ENCODE measurements at places on chromosomes 1 and 21.

DNA sequence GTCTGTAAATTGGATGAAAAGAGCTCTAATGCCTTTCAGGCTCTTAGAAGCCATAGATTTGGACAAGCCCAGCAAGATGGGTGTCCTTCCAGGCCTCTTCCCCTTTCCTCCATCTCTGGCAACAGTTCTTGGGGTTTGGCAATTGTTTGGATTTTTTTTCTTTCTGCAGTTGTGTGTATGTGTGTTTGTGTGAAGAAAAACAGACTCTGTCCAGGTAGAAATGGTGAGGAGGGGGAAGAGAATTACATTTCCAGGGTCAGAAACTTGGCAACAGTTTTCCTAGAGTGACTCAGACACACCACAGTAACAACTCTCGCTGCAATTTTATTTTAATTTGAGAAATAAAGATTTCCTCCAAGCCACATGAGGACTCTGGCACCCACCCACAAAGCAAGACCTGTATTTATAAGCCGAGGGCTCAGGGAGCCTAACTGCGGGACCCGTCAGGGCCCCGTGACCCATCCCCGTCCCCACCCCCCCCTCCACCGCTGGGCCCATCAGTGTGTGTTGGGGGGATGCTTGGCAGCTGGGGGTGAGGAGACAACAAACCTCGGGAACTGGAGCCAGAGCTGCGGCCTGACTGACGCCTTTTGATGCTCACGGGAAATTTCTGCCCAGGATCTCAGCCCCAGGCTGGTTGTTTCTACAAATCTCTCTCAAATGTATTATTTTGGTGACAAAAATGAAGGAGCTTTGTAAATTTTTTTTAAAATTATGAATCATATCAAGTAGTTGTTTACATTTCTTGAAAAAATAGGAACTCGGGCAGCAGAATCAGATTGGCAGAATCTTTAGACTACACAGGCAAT is 4.4 kb downstream of the TMEM200B start:
- no peak for DNase-seq

DNA sequence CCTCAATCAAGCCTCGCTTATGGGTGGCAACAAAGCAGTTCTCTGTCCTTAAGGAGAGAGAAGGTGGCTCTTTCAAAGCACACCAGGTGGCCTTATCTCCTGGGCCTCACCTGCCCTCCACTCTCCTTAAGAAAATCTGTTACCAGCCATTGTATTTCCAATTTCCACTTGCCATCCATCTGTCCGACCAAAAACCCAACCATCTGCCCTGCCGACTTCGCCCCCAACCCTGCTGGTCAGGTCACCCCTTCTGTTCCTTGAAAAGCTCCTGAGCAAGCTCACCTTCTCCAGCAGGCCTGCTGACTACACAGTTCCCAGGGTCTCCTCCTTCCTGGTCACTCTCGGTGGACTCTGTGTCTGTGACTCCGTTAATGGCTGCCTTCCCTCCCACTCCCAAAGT is 619 bp upstream of the IGFN1 start:
- no peak for DNase-seq

DNA sequence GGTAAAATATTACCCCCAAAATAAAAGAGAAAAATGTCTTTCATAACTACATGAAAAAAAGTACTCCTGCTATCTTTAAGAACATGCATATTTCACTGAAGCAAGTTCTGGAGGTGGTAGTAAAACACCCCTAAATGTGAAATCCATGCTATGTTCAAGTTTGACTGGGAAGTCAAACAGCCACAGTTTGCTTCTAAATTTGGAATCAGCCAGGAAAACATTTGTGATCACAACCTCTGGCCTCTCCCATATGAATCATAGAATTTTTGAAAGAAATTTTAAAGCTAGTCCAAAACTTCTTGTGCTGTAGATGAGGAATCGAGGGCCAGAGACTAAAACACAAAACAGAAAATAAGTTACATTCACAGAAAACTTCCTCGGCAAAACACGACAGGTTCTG is 6.6 kb downstream of the SORT1 start:
- DNase-seq, result no peak

DNA sequence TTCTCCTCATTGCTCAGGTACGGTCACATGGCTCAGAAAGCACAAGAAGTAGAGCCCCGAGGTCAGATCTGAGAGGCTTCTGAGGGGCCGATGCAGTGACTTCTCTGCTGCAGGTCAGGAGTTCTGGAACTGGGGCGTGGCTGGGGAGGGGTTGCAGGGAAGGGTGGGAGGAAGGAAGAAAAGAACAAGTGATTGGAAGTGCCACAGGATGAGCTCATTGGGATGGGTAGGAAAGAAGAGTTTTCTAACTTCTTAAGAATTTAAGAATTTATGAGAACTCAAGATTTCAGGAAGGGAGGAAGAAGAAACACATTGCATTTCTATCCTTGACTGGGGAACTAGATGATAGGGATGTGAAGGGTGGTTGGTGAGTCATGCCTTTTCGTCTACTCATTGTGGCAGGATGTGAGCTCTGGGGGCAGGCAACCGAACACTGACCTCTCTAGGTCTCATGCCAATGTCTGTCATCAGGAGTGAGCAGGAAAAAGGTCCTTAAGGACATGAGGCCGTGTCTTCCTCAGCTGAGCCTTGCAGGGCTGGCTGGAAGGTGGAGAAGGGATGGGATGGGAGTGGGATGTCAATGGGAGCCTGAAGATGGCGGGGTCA is 497 bp downstream of the FCRLB start:
- no peak for DNase-seq

DNA sequence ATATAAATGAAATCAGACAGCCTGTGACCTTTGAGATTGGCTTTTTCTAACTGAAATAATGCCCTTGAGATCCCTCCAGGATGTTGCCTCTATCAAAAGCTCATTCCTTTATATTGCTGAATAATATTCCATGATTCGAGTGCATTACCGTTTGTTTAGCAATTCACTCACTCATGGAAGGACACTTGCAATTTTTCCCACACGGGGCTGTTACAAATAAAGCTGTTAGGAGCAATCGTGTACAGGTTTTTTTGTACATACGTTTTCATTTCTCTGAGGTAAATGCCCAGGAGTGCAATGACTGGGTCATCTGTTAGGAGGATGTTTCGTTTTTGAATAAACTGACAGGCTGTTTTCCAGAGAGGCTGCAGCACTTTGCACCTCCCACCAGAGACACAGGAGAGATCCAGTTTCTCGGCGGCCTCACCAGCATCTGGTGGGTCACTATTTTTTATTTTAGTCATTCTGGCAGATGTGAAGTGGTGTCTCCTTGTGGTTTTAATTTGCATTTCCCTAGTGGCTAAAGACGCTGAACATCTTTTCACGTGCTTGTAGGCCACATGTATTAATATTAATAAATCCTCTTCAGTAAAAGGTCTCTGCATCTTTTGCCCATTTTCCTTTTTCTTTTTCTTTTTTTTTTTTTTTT is 11.0 kb downstream of the PRDM15 start:
- no peak for DNase-seq

DNA sequence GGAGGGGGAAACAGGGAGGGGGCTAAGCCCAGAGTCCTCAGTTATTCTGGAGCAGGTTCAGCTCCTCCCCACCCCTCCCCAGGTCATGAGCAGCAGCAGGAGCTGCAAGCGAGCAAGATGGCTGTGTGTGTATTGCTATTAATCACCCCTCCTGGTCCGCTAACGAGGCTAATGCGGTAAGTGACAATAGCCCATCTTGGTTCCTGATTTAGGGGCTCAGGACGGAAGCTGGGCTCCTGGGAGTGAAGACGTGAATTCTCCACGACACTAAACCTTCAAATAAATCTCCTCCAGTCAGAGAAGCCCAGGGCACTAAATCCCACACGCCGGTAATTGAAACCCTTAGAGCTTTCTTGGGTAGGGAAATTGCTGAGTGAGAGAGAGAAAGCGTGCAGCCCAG is 76.1 kb downstream of the TMEM53 start:
- DNase-seq, result no peak

GRCh38 chr1:29166291-29166878 is 15.3 kb downstream of the SRSF4 start:
- DNase-seq, result no peak

- DNase-seq, result no peak
Measured at GRCh38 chr1:24315391-24315790, 3.8 kb upstream of the GRHL3 start.

- DNase-seq, result no peak
Measured at GRCh38 chr1:224719716-224720115, 103.6 kb downstream of the CNIH3 start.

DNA sequence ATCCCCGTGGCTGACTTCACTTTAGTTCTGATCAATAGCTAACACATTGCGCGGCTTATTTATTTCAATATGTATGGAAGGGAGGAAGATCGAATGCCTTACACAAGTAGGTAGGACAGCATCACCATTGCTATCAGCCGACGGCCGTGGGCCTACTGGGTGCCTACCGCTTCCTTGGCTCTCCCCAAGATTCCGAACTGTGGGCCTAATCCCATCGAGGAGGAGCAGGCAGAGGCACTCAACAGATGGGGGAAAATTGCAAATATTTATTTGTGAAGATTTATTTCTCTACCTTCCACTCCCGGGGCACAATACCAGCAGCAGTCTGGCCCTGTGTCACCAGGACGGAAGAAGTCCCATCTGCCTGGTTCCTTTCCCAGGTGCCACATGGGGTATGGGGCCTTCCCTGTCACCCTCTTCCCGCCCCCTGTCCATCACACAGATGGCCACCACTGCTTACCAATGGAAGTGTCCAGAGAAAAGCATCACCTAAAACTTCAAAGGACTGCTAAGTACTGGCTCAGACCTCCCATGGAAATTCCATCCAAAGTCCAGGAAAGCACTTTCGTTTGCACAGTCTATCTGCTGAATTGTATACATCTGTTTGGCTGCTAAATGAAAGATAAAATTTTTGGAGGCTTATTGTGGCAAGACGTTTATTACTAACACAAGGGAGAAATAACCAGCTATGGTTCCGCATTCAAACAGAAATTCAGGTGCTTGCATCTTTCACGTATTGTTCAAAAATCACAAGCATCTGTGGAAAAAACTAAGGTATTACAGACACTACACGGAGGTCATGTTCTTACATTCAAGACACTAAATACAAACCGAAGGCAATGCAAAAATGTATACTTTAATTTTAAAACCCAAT is 11.8 kb downstream of the AGT start:
- no peak for DNase-seq

DNA sequence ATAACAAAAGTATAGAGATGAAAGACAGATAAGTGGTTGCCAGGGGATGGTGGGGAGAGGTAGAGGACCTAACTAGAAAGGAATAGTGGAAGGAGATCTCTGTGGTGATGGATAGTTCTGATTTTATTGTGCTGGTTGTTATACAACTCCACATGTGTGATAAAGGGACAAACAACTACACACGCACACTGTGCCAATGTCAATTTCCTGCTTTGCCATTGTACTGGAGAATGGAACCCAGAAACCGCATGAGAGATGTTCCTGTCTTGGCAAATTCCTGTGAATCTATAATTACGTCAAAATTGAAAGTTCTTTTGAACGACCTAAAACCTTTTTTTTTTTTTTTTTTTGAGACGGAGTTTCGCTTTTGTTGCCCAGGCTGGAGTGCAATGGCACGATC is 11.0 kb downstream of the TNFRSF9 start:
- DNase-seq, result no peak

- DNase-seq, result no peak
Measured at GRCh38 chr1:212484701-212485570, 52.2 kb downstream of the NENF start.

GRCh38 chr21:42143111-42143510 is 72.0 kb downstream of the UMODL1 start:
- DNase-seq, result no peak

DNA sequence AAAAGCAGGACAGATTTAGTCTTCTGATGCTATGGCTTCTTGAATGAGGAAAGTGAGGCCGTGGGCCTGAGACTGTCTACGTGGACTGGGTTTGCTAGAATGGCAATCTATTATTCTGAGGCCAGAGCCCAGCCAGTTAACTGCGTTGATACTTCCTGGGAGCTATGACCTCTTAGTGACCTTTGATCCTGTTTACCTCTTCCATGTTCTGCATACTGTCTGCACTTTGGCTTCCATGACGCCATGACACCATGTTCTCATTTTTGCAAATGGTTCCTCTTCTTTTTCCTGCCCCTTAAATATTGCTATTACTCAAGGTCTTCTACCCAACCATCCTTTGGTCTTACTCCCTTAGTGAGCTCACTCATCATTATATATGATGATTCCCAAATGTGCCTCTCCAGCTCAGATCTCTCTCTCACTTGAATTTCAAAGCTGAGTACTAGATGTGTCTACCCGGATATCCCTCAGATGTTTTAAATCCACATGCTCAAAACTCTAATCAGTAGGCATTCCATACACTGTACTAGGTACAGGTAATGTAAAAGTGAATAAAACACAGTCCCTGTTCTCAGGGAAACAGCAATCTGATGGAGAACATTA is 66.1 kb upstream of the ATP1A1 start:
- DNase-seq, result no peak

- DNase-seq, result no peak
Measured at GRCh38 chr1:20875198-20875973, 88.3 kb upstream of the HP1BP3 start.

DNA sequence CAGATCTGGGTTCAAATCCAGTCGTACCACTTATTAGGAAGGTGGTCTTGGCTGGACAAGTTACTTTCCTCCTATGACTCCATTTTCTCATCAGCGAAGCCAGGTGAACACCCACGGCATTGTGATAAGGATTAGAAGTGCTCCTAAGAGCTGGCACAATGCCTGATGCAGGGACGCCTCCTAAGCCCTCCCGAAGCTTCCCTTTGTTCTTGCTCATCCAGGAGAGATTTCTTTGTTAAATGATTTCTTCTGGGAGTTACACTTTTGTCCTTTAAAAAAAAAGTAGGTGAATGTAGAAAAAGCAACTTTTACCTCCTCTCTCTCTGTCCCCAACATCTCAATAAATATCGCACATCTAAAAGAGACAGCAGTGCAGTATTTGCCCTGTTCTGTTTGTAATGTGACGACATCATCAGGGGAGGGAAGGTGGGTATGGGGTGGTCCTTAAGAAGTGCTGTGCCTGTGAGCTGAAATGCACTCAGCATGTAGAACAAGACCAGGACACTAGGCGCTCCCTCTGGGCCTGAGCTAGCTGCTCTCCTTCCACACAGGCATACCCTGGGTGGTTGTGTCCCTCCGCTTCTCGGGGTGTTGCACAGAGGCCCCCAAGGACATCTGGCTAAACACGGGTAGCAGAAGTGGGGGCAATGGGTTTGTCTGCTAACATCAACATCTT is 43.9 kb downstream of the SUSD4 start:
- DNase-seq, result peak; percentile 38

DNA sequence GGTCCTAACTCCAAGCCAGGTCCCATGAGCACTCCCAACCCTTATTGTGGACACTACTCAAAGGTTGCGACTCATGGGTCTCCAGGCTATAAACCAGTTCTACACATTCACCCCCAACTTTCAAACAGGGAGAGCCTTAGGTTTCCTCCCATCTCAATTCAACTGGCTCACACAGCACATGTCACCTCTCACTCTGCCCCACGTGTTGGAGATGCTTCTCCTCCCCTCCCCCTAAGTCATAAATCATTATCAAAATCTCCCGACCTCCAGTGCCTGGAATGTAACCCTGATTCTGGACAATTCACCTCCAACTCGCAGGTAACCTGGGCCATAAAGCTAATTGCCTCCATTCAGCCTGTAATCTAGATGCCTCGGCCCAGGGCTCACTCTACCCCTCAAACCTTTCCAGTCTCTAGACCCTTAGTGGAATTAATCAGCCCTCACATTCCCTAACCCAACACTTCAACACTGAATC is 595 bp downstream of the AK2 start:
- DNase-seq, result no peak

GRCh38 chr1:66364578-66365391 is 169.2 kb upstream of the SGIP1 start:
- DNase-seq, result no peak

- DNase-seq, result no peak
Measured at GRCh38 chr1:30265127-30266070, 458.0 kb downstream of the MATN1 start.
